KG1 (cell line): ENCODE measurements at places on chromosomes 2 and 18.

GRCh38 chr18:13500869-13501542 is 225.4 kb downstream of the FAM210A start:
- DNase-seq: no peak

GRCh38 chr2:160367887-160368286 is 125.7 kb downstream of the RBMS1 start:
- peak; percentile 64 for DNase-seq

DNA sequence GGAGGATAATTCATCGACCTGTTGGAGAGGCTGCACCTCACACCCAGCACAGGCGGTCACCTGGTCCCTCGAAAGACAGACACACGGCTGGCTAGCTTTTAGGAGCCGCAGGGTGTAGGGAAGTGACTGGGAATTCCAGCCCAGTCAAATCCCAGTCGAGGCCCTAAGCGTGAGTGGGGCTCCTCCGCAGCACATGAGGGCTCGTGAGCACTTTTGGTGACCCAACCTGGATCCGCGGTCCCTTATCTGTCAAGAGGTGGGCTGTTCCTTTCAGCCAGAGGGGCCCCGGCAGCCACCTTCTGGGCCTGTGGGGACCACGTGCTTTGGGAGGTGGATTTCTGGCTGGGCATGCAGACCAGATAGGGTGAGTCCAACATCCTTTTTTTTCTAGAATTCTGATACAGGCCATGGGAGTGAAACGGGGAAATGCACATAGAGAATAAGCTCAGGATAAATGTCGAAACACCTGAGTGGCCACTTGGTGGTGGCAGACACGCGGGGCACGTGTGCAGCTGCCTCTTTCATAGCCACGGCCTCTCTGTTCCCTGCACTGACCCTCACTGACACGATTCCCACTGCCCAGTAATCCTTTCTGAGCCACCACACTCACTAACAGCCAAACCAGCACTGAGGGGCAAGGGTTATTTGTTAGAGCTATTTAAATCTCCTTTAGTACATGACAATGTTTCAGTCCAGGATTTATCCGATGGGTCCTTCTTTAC is 148.4 kb upstream of the PXDN start:
- DNase-seq: no peak

DNA sequence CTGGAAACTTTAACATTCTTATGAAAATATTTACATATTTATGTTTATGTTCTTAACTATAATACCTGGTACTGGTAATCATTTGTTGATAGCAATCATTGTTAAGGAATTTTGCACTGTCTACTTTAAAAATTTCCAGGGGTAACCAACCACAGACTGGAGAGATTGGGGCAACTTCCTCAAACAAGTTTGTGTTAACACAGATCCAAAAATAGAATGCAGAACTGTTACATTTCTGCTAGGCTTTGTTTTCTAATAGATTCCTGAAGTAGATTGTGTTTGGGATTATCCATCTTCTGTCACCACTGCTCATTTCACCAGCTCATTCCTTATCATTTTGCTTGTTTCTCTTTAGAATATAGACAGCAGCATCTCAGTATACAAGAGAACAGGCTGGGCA is 23.7 kb downstream of the RNF125 start:
- DNase-seq: peak; percentile 27

GRCh38 chr2:38073211-38074057 is 2.5 kb downstream of the CYP1B1 start:
- no peak for DNase-seq

DNA sequence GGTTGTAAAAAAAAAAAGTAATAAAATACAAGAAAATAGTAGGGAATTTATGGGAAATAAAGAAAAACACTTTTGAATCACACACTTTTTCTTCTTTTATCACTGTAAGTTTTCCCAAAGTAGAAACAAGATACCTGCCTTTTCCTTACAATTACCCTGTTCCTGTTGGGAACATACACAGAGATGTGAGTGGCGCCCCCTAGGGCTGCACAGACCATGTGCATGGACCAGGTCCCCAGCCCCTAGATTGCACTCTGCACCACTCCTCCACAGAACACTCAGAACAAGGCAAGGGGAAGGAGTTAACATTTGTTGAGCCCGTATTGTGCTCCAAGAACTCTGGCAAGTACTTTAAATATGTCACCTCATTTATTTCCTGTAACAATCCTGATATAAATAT is 118.7 kb upstream of the NRP2 start:
- DNase-seq: no peak
